ENCODE measurements at places on chromosomes 4 and X.

DNA sequence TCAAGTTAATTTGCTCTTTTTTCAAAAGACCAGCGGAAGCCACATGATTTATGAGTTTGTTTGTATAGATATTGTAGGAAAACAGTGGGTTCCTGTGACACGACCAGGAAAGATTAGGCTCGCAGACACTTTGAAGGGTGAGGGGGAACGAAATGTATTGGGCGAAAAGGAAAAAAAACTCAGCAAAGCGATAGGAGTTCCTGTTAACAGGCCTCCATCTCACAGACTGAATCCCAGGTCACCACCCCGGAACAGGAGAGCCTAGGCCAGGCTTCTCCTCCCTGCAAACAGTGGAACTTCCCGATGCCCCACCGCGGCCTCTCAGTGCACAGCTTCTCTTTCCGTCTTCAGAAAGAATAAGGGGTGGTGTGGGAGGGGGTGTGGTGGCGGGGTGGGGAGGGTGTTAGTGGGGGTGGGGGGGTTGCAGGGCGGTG, 181.8 kb upstream of the GPRIN3 start:
- no peak for DNase-seq

GRCh38 chr4:102007959-102008425, 217.5 kb downstream of the BANK1 start:
- no peak for DNase-seq

DNA sequence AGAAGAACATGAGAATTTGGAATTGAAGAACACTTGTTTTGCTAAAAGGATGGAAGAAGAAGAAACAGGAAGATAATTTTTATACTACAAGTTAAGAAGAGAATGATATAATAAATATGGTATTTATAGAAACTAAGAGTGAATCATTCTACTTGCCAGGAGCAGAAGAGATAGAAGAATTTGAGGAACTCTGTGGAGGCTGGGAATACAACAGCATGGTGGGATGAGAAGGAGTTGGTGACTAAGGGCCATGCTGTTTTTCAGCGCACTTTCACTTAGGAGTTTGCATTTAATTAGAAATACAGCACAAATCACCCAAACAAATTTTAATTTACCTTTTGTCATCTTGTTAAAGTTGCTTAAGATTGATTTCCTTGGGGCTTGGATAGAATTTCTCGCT, 20.5 kb downstream of the HADH start:
- no peak for DNase-seq

GRCh38 chr4:140084385-140084784, 69.6 kb downstream of the MAML3 start:
- DNase-seq, result no peak

GRCh38 chrX:29590921-29591320, 624.4 kb upstream of the MAGEB2 start:
- DNase-seq, result no peak

GRCh38 chr4:121190389-121190788, 26.3 kb upstream of the TNIP3 start:
- DNase-seq, result no peak

DNA sequence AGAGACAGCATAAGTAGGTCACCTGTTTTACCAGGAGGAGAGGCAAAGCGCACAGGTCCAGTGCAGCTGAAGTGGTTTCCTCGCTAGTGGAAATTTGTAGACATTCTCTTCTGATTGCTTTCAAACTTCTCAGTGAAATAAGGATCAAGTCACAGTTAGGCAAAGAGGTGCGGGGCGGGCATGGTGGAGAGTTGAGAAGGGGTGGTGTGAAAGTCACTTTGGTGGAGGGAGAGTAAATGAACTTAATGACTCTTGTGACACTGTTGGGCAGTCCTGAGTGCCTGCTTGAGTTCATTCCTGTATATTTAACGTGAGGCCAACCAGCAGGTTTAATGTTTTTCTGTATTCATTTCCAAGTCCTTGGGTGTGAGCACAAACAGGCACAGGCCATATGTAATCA, 235.6 kb downstream of the TRIML1 start:
- no peak for DNase-seq

DNA sequence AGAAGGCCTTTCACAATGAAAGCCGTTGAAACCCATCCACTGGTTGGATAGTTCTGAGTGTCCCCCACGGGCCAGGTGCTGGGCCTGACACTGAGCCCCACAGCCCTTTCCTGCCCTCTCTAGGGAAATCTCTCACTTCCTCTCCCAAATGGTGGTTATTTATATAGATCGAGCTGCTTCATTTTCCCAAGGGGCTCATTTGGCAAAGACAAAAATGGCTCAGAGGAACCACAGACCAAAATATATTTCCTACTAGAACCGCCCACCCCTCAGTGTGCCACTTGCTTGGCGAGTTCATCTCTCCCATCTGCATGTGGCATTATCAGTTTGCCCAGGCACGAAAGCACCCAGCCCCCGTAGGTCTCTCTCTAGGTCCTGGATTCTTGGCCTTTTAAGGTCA, 53.3 kb upstream of the STIM2 start:
- no peak for DNase-seq

DNA sequence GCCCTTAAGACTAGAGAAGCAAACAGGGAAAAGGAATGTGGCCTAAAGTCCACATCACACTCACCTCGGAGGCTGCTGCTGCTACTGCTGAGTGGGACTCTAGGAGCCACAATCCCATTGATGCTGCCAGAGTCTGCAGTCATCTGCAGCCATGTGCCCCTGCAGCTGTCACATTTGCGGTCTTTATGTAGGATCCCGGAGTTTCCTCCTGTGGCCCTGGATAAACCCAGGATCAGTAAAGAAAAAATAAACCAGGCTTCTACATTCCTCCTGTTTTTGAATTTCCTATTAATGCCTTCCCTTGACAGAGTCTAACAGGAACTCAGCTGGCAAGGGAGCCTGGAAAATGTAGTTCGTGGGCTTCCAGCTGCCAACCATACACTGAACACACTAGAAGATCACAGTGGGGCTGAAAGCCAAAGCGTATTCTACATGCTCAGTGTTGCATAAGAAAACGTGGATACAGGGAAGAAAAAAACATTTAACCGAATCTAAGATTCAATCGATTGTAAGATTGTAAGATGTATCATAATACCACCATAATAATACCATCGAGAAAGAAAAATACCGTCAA, 10.3 kb upstream of the PHEX start:
- DNase-seq, result no peak

GRCh38 chr4:105837037-105837436, 58.2 kb upstream of the NPNT start:
- DNase-seq, result no peak

DNA sequence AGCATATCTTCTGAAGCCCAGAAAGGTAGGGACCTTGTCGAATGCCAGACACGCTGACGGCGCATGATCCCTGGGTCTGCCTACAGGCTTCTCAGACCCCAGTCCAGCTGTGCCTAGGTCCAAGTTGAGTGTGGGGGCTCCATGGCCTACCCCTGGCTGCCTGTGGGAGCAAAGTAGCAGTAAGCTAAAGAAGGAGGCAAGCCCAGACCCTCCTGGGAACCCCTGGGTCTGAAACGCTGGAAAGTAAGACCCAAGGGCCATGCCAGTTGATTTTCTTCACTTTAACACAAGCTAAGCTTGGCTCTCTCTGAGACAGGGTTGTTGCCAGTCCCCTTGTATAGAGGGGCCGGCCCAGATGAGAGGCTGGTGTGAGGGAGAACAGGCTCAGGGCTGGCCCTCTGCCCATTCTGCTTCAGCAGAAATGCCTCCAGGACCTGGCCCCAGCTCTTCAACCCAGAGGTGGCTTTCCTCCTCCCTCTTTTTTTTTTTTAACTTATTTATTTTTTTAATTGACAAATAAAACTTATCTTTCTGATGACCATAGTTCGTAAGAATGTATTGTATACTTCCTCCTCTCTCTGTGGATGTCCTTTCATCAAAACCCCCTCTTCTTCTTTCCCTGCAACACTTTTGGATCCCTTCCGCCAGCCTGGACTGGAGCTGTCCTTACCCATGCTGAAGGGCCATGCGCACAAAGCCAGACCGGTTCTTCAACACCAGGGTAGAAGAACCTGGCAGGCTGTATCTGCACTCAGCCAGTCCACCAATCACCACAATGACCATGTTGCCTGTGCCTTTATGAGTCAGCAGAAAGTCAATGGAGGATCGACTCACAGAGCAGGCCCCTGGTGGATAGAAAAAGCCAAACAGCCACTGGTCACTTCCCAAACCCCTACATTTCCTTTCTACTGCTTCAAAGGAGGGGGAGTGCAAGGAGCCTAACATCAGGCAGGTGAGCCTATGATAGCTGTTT, 7.1 kb downstream of the AWAT2 start:
- DNase-seq, result no peak

DNA sequence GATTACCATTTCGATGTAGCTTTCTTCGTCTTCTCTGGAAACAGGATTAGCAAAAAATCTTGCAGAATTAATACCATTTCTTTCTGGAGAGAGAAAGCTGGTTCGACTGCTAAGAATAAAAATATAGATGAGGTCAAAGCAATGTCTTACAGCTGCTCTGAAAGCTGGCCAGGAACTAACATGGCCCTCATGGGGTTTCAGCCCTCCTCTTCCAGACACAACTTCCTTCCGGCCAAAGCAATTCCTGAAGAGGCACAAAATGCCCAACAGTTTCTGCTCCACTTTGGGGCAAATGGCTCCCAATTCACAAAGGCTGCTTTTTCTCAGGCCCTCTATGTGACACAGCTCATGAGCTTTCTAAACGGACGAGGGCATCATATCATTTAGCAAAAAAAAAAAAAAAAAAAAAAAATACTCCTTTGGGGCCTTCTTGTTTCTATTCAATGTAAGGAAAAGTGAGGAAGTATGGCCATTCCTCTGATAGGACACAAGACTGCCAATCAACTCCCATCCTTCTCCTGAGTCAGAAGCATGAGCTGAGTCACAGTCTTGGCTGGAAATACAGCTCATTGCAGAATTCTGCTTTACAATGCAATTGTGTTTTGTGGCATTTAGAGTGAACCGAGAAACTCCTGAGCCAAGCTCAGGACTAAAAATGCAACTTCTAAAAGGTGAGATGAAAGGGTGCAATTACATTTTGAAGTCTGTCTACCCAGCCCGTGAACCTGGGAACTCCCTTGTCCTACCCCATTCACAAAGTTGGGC, 42.7 kb upstream of the CTAG2 start:
- DNase-seq, result no peak

GRCh38 chr4:84924434-84924833, 42.1 kb downstream of the WDFY3 start:
- no peak for DNase-seq

DNA sequence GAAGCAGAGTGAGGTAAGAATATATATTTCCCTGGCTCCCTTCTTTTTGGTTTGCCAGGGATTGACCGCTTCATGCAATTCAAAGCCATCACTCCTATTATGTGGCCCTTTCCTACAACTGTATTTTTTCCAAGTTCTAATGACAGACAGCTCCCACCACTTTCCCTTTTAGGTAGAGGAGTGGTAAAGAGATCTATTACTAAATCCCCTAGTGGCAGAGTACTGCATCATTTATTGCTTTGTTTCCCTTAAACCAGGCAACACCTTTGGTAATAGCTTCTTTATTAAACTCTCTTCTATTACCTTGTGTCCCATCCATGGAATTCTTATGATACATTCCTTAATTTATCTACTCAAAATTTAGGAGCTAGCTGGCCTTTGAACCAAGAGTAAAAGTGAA, 90.7 kb downstream of the CNOT6L start:
- no peak for DNase-seq

DNA sequence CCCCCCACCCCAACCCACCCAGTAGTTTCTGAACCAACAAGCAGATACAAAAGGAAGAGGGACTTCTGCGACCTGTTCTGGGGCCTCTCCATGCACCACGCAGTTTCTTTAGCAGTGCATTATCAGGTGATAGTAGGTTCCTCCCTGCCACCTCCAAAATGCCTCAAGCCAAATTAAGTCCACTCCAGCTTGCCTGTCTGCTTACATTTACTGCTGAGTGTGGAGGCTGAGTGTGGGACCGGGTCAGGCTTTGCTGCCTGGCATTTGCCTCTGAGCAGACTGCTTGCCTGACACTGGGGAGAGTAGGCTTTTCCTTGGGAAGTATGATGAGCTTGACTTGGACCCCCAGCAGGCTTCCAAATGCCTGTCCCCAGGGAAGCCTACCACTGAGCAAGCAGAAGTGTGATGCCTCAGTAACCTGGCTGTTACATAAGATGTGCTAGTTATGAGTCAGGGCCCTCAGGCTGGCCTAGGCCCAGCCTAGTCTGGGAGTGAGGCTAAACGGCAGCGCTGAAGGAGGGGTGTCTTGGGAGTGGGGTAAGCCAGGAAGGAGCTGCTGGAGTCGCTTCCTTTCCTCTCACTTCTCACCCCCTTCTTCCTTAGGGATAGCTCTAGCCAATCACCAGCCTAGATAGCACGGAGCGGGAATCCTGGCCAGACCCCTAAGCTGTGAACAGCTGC, 9.0 kb downstream of the TSC22D3 start:
- no peak for DNase-seq

DNA sequence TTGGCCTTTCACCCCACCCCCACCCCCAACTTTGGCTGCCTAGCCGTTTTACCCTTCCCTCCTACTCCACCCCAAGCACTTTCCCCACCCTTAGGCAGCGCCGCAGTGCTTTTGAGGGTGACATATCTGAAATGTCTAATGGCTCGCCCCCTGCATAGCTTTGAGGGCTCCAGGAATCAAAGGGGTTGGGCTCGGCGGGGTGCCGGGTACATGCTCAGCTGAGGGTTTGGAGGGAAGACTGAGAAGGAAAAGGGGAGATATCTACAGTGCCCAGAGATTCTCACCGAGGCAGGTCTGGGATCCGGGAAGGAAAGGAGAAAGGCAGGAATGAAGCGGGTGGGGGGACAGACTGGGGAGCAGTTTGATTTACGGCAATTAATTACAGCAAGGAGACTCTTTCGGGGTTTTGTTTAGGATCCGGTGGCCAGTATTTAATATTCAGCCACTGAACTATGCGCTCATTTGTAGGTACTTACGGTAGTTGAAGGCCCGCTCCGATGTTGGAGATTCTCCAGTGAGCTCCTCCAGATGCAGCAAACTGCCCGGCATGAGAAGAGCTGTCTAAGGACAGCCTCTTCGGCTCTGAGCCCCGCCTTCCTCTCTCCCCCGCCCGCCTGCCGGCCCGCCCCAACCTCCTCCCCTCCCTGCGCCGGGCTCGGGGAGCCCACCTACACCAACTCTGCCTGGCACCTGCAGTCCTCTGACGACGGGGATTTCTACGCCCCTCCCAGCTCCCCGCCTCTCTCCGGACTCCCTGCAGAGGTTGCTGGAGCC, at the start of gene IGSF1:
IGSF1 (minus strand) TSS at position 569 of the 774 bp plus-strand sequence. CDS start 2,632 bp downstream, outside the sequence.
- no peak for DNase-seq

DNA sequence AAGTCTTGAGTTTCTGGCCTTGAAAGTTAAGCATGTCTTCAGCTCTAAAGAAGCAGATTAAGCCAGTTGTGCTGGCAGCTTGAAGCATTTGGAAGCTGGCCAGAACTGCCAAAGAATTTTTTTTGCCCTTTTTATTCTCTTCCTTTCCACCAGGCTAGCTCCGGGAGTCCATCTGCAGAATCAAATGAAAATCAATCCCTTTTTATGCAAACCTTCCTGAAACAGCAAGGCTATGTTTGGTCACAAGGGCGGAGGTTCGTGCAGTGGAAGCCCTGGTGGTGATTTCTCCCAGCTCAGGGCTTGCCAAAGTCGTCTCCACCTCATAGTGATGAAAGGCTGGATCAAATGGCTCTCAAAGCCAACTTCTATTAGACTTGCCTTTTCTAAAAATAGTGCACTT, 21.6 kb upstream of the C4orf54 start:
- DNase-seq, result no peak

GRCh38 chr4:87962398-87963146, 12.9 kb upstream of the SPP1 start:
- DNase-seq, result no peak

- DNase-seq, result no peak
Measured at GRCh38 chr4:150591904-150592303, 10.0 kb downstream of the MAB21L2 start.

GRCh38 chrX:97306771-97307470, 423.2 kb downstream of the RPA4 start:
- DNase-seq, result no peak
